ENCODE measurements at places on chromosomes 12 and 14. TPM values are rescaled to one million over a fixed set of nuclear protein-coding genes. Genes with fewer than 3 reads are reported as not detected.

HVCN1 gene
- 1.0 TPM for total RNA-seq

- H3K4me1 ChIP-seq, result peaks cover 16% of the 10 kb centered on the region
- no peaks in the 10 kb centered on the region for H3K27me3 ChIP-seq
- no peaks in the 10 kb centered on the region for H3K36me3 ChIP-seq
- H3K4me3 ChIP-seq, result no peak overlapping the region
- peak; percentile 96 for DNase-seq
Observed at GRCh38 chr14:51873221-51873893, 12.9 kb downstream of the GNG2 start.

DNA sequence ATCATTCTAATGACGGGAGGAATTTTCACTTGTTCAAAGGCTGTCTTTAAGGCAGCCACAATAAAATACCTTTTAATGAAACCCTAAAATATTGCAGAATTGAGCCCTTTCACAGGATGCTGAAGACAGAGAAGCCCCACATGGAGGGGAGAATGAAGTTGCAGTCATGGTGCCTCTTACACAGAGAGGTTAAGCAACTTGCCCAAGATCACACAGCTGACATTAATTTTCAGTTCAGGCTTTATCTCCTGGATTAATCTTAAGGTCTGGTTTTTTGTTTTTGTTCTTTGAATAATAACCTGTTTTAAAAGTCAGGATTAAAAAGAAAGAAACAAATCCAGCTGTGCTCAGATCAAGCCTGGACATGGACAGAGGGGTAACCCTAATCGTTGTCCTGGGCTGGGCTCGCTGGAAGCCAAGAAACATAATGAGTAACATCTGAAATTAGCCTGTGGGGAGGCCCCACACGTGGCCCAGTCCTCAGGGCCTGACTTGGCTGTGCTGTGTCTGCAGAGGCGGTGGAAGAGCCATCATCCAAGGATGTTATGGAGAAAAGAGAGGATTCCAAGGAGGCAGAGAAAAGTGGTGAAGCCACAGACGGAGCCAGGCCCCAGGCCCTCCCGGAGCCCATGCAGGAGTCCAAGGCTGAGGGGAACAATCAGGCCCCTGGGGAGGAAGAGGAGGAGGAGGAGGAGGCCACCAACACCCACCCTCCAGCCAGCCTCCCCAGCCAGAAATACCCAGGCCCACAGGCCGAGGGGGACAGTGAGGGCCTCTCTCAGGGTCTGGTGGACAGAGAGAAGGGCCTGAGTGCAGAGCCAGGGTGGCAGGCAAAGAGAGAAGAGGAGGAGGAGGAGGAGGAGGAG, 8.0 kb downstream of the CHGA start:
- no peak overlapping the region for H3K27ac ChIP-seq
- no peak for DNase-seq
- no peaks in the 10 kb centered on the region for H3K4me1 ChIP-seq
- no peaks in the 10 kb centered on the region for H3K36me3 ChIP-seq

DNA sequence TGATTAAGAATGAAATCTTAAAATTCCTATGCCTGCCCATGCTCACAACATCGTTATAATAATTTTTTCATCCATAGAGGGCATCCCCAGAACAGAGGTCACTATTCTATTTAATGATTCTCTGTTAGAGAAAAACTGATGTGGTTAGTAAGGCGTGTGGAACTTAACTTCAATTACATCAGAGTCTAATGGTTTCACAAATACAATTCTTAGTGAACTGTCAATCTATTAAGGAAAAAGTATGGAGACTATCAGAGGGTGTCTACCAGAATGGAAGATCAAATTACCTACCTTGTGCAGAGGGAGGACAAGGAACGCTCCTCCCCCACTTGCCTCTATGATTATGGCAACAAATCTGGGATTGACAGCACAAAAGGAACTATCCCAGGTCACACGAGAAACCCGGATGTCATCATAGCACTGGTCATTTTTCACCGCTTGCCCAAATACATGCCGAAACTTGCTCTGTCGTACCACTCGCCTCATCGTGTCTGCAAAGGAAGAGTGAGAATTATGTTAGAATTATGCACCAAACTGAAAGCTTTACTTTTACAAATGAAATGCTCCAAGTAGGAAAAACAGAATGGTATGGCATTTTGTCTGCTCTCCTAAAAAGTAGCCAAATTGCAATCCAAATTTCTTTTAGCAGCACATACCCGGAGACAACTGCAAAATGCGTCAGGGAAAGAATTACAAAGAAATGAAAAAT, 30.3 kb downstream of the CORO1C start:
- no peaks in the 10 kb centered on the region for H3K27me3 ChIP-seq
- no peak for DNase-seq
- peak overlapping the region; percentile 69 for H3K27ac ChIP-seq
- peaks cover 32% of the 10 kb centered on the region for H3K36me3 ChIP-seq

Measured in astrocyte (in vitro differentiated cells and primary cell).